ENCODE measurements at places on chromosomes 5 and 9.

- DNase-seq: no peak
These were observed 112.3 kb downstream of the TLE4 start for GRCh38 chr9:79684059-79684458.

- no peak for DNase-seq
These were observed 6.2 kb upstream of the F2R start for GRCh38 chr5:76709762-76710161.

DNA sequence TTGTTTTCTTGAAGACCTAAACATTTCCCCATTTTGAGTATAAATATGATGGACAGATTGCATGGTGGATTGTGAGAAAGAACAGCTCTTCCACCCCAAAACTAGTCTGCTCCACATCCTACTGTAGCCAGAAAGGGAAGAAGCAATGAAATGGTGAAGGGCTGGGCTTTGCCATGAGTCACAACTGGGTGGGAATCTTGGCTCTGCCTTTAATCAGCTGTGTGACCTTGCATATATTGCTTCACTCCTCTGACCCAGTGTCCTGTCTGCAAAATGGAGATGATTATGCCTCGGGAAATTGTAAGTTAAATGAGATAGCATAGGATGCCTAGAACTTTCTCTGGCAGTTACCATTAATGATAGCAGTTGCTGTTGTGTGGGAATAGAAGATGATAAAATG lies 101.9 kb downstream of the PDE8B start:
- no peak for DNase-seq

- DNase-seq: no peak
These were observed 195.9 kb upstream of the RAD23B start for GRCh38 chr9:107087222-107087621.

DNA sequence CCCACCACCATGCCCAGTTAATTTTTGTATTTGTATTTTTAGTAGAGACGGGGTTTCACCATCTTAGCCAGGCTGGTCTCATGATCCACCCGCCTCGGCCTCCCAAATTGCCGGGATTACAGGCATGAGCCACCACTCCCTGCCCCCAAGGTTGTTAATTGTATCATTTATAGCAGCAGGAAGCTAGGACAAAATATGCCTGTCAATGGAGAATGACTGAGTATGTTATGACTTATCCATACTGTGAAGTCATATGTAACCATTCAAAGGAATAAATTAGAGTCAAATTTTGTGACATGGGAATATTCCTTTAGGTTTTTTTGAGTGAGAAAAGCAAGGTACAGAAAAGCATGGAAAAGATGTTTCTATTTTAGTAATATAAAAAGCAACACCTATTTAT lies 3.9 kb upstream of the DAB2 start:
- DNase-seq: no peak

DNA sequence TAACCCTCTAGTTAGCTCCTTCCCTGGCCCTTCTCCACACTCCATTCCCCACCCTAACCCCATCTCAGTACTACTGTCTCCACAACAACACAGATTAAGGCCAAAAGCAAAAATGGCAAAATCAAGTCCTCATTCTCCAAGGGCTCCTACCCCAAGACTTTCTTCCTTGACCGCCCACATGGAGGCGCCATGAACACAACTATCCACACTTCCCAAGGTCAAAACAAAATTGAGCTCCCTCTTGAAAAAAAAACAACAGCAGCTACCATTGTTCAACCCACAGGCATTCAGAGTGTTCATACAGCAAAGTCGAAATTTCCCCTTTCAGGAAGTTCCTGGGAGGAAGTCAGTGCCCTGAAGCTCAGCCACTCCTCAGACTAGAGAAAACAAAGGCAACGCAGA lies 54.4 kb downstream of the GNAQ start:
- DNase-seq: no peak

DNA sequence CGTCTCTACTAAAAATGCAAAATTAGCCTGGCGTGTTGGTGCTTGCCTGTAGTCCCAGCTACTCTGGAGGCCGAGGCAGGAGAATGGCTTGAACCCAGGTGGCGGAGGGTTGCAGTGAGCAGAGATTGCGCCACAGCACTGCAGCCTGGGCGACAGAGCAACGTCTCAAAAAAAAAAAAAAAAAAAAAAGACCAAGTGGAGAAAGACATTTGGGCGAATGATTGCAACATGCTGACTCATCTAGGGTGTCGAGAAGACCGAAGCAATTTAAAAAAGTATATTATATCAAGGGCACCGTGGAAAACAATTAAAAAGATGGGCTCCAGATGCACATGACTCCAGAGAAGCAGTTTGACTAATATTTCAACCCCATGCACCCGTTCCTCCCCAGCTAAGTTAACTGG lies 9.2 kb downstream of the KLF4 start:
- DNase-seq: no peak

- DNase-seq: no peak
These were observed 286.9 kb downstream of the GADD45G start for GRCh38 chr9:89891591-89892304.

- no peak for DNase-seq
These were observed 131.7 kb upstream of the MYO10 start for GRCh38 chr5:17067657-17068392.

- no peak for DNase-seq
These were observed 394.1 kb upstream of the GRIA1 start for GRCh38 chr5:153096381-153096780.

DNA sequence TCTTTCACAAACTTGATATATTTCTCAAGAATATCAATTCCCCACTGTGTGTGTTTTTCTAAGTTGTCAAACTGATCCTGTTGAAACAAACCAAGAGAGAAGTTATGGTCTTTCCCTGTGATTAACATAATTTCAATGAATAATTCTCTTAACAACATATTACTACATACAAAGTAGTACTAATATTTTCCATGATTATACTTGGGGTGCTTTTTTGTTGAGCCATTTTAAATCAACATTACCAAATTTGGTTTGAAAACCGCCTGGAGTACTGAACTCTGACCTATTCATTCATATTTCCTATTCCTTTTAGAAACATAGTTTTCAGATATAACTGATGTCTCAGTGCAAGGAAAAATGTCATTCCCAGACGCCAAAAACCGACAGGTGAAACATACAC lies 48.1 kb downstream of the FNBP1 start:
- no peak for DNase-seq

DNA sequence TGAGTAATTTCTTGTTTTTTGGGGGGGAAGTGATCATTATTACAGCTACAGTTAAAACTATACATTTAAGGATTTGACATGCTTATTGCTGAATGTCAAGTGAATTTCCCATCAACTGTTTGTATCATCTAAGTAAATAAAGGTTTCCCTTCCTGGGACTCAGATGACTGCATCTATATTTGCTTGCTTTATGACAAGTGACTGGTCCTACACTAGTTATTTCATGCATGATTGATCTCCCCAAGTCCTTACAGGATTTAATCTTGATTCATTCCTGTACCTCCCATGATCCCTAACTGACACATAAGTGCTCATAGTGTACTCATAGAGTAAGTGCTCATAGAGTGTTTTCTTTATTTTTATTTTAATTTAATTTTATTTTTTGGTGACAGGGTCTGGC lies 2.8 kb downstream of the TXNDC8 start:
- DNase-seq: no peak

DNA sequence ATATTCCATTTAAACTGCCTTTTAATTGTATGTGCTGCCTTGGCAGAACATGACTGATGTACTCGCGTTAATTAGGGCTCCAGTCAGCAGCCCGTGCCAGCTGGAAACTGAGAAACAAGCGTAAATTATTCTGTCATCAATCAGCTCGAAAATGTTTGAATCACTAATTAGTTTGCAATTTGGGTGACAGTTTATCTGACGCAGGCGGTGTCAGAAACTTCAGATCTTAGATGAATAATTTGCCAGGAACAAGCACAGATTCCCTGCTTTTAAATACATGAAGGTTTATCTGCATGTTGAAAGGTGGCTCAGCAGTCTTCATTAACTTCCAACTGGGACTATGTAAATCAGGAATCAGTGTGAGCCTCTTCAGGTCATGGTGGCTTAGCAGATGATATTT lies 176.0 kb upstream of the TLE4 start:
- no peak for DNase-seq

DNA sequence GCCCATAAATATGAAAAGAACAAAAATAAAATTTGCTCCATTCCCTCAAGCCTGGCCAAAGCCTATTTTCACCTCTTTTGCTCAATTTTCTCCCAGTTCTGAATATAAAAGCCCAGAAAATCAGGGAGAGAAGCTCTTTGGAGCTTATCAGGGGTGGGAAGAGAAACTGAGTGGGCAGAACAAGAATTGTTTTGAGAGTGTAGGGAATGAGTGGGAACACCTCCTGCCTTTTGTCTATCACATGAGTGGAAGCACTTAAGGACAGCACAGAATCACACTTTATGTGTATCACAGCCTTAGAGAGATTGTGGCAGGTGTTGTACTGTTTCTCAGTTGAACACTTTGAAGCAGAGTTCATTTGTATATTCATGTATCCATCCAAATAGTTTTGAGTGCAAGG lies 139.2 kb upstream of the HMHB1 start:
- no peak for DNase-seq

- no peak for DNase-seq
These were observed 26.2 kb upstream of the TNIP1 start for GRCh38 chr5:151107084-151107483.
